Glomerular endothelial cell (primary cell): ENCODE measurements at places on chromosomes 1 and 21. TPM values are rescaled to one million over a fixed set of nuclear protein-coding genes. Genes with fewer than 3 reads are reported as not detected.

CENPF gene
- 10.3 and 13.1 TPM in 2 replicates for total RNA-seq

PTGER3 gene
- 0.05 and 0.06 TPM in 2 replicates for total RNA-seq

TLCD4 gene
- total RNA-seq = 0.05 TPM in 1 of 2 replicates, not detected in the other

CDCA8 gene
- total RNA-seq = 4.2 and 12.0 TPM in 2 replicates

TMPRSS15 gene
- total RNA-seq = not detected in 2 replicates

LDLRAD2 gene
- 0.05 TPM in 1 of 2 replicates, not detected in the other for total RNA-seq

RGS5 gene
- total RNA-seq = 5.9 and 21.8 TPM in 2 replicates
